ENCODE measurements at places on chromosomes 1 and 21.

- DNase-seq = peak; percentile 65
Observed at GRCh38 chr1:29513357-29513756, 277.0 kb downstream of the PTPRU start.

- DNase-seq = peak; percentile 82
Observed at GRCh38 chr1:113759333-113760101, at the start of gene PHTF1. TSS of gene PHTF1 (minus strand) at chr1:113759486. CDS start at chr1:113758703, 783 bp downstream.

DNA sequence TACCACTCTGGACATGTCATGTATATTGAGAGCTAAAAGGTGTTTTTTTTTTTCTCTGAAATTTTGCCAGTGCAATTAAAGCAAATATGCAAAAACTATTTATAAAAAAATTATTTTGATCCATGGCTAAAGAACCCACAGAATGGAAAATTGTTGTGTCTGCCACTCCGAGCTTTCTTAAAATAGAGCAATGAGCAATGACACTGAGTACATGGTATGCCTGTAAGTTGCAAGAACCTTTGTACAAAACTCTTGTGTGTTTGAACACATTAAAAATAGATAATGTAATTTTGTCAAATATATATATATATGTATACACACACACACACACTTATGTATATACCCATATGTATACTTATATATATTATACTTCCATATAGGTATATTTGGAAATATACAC is 1530.9 kb upstream of the B3GALT2 start:
- no peak for DNase-seq

DNA sequence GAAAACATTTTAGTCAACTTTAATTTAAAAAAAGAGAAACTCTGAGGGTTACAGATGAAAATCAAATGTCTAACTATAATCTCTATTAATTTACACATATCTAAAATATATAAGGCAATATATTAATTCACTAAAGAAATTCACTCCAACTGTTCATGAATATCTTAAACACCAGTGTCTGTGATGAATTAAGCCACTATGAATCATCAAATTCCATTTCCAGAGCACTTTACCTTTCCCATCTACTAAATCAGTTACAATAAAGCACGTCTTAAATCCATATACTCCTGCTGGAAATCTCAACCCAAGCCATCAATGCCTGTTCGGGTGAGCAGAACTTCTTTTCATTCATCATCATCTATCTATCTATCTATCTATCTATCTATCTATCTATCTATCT is 4.3 kb downstream of the TAF5L start:
- DNase-seq = no peak

DNA sequence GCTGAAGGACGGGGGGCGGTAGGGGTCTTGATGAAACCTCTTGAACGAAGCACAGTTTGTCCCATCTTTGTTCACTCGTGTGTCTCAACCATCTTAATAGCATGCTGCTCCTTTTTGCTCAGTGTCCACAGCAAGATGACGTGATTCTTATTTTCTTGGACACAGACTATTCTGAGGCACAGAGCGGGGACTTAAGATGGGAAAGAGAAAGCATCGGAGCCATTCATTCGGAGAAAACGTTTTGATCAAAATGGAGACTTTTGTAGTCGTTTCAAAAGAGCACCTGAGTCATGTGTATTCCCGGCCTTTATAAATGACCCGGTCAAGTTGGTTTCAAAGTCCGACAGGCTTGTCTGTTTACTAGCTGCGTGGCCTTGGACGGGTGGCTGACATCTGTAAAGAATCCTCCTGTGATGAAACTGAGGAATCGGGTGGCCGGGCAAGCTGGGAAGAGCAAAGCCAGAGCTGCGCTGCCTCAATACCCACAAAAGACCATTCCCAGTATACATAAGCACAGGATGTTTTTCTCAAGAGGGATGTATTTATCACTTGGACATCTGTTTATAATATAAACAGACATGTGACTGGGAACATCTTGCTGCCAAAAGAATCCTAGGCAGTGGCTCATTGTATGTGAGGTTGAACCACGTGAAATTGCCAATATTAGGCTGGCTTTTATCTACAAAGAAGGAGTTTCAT is 18.5 kb downstream of the ETS2 start:
- no peak for DNase-seq

DNA sequence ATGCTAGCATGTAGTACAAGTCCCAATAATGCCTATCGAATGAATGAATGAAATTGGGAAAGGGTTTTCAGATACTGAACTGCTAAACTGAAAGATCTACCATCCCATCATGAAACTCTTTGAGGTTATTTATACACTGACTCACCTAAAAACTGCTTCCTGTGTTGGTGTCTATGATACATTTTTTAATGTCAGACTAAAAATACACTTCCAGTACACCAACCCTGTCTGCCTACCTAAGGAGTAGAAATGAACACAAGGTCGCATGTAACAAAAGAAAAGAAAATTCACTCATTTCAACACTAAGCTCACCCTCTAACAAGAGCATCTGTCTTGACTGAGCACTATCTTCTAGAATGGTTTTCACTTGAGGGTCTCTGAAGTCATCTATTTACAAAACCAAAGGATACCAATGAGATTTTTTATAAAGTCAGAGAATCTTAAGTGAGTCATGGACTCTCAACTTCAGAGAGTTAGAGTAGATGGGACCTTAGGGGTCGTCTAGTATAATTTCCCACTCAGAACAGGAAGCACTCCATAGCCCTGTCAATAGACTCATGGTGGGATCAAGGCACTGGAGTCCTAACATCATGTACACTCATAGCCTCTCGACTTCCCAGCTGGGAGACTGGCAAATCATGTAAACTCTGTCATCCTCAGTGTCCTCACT is 53.4 kb downstream of the WLS start:
- no peak for DNase-seq

DNA sequence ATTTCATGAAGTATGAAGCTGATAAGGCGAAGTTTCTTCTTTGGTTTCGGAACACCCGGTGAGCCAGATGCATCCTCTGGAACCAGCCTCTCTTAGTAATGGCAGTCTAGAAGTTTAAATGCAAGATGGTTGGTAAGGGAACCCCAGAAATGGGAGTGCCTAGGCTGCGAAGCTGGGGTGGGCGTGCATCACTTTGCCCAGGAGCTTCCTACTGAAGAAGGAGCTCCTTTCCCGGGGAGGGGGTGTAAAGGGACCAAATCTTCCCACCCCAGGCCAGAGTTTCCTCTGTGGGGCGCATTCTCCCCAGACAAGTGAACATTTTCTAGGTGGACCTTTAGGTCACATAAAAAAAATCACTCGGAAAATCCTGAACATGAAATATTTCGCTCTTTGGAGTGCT is 4.4 kb downstream of the TFF2 start:
- DNase-seq = no peak

- no peak for DNase-seq
Observed at GRCh38 chr1:84972377-84972987, 24.4 kb downstream of the MCOLN2 start.

DNA sequence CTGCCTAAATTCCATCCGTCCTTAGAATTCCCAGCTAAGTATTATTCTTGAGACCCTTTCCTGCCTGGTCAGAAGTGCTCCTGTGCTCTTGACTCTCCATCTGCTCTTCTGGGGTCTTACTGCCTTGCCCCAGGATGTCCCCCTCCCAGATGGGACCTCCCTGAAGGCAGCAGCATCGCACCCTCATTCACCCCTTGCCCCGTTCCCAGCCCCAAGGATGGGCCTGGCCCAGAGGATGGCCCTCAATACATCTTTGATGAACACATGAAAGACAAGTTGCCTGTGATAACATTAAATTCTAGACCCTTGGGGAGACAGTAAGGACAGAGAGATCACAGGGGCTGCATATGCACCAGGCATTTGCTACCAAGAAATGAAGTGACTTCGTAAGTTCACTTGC is 167.2 kb downstream of the TRABD2B start:
- DNase-seq = no peak

- DNase-seq = no peak
Observed at GRCh38 chr1:232335261-232335660, 294.7 kb downstream of the SIPA1L2 start.

DNA sequence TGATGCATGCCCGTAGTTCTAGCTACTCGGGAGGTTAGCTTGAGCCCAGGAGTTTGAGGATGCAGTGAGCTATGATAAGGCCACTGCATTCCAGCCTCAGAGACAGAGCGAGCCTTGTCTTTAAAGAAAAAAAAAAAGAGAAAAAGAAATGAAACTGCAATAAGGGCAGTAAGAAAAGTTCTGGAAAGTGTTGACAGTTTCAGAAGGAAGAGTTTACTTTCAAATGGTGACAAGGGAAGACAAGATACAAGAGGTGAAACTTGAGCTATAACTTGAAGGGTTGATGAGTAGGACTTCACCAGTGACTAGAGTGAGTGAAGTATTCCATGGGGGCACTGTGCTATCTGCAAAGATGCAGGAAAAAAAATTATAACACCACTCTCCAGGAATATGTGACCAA is 125.0 kb downstream of the AKT3 start:
- DNase-seq = no peak

DNA sequence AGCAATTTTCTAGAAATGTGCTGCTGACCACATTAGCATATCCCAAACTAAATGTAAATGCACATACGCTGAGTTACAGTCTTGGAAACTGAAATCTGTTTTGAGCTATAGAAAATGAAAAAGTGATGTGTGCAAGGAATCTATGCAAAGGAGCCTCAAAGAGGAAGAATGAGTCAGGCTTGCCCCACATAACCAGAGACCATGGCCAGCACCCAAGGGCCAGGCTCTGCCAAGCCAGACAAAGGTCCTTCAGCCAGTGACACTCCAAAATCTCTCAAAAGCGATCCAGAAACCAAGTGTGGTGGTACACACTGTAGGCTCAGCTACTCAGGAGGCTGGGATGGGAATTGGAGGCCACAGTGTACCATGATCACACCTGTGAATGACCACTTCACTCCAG is 195.2 kb downstream of the TOMM20 start:
- DNase-seq = peak; percentile 61

- DNase-seq = peak; percentile 80
Observed at GRCh38 chr1:109198043-109198695, 15.5 kb upstream of the SARS1 start.

DNA sequence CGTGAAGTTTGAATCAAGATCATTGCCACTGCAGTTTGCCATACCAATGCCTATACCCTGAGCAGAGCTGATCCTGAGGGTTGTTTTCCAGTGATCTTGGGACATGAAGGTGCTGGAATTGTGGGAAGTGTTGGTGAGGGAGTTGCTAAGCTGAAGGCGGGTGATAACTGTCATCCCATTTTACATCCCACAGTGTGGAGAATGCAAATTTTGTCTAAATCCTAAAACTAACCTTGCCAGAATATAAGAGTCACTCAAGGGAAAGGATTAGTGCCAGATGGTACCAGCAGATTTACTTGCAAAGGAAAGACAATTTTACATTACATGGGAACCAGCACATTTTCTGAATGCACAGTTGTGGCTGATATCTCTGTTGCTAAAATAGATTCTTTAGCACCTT is 78.6 kb downstream of the FMN2 start:
- DNase-seq = no peak

- DNase-seq = no peak
Observed at GRCh38 chr1:106678279-106679050, 378.0 kb upstream of the PRMT6 start.

GRCh38 chr1:65425697-65426096 is 5.2 kb downstream of the LEPR start:
- peak; percentile 67 for DNase-seq

DNA sequence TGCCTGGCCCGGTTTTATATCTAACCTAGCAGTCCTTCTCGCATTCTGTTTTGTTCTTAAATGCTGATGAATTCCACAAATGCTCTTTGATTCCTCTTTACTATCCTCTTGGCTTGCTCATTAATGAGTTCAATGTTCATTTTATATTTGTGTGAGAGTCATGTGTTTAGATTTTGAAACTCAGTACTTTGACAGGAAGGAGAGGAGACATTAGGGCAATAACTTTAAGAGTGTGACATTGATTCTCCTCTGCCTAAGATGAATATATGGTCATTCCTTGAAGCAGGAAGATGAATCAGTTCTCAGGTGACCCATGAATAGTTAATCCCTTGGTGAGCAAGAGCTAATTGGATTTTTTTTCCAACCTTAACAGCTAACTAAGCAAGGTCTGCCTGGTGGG is 84.1 kb downstream of the MRPS6 start:
- DNase-seq = no peak

DNA sequence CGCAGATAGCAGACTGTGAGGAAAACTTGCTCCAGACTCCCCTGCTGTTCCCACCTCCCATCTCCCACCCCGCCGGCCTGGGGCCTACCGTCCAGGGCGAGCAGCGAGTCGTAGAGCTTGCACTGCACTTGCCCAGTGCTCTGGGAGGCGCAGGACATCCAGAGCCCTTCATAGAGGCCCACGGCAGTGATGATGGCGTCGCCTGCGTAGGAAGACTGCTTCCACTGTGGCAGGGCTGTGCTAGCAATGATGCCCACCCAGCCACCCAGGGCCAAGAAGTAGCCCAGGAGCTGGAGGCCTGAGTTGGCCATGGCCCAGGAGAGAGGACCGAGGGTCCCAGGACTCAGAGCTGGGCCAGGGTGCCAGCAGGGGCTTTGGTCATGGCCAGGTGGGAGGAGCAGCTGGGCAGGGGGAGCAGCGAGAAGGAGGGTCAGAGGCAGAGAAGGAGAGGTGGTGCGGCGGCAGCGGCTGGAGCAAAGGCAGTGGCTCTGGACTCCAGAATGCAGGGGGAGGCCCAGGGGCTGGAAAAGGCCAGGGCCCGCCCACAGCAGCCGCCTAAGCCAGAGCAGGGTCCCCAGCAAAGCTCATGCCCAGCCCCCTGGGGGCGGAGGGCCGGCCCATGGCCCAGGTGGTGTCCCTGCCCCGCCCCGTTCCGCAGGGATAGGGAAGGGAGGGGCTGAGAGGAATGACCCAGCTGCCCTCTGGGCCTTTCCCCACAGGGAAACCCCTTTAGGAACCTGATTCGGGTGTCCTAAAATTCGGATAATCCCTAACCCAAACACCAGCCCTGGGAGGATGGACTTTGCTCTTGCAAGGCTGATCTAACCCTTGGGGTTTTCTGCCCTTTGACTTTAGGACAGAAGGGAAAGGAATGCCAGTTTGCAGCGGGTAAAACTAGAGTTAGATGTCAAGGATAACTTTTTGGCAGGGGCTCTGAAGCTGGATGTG is at the start of gene CLDN19:
CLDN19 (minus strand) TSS at position 484 of the 948 bp plus-strand sequence; CDS start at position 311, 173 bp downstream.
- no peak for DNase-seq

- no peak for DNase-seq
Observed at GRCh38 chr1:43556782-43557181, 26.1 kb downstream of the PTPRF start.

GRCh38 chr1:5239911-5240310 is 585.5 kb downstream of the AJAP1 start:
- no peak for DNase-seq

GRCh38 chr21:45741691-45742090 is 98.2 kb downstream of the PCBP3 start:
- DNase-seq = no peak

GRCh38 chr1:170360601-170361000 is 171.4 kb upstream of the GORAB start:
- DNase-seq = no peak
